ENCODE measurements at places on chromosomes 3 and 15.

- DNase-seq: no peak
These were observed 23.0 kb downstream of the PAQR9 start for GRCh38 chr3:142940472-142940871.

- no peak for DNase-seq
These were observed 2.9 kb downstream of the TMOD2 start for GRCh38 chr15:51754267-51754666.

GRCh38 chr3:42179110-42179725, 86.8 kb downstream of the CCK start:
- peak; percentile 92 for DNase-seq

GRCh38 chr3:120683671-120684301, 1.7 kb upstream of the HGD start:
- DNase-seq: no peak

DNA sequence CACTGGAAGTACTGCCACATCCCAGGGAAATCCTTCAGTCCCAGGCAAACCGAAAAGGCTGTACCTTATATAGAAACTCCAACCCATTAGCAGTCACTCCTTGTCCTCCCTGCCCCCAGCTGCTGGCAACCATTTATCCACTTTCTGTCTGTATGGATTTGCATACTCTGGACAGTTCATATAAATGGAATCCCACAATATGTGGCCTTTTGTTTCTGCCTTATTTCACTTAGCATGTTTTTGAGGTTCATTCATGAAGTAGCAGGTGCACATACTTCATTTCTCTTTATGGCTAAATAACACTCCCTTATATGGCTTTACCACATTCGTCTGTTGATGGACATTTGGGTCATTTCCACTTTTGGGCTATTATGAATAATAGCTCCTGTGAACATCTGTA, 51.6 kb upstream of the CMTM8 start:
- DNase-seq: no peak

DNA sequence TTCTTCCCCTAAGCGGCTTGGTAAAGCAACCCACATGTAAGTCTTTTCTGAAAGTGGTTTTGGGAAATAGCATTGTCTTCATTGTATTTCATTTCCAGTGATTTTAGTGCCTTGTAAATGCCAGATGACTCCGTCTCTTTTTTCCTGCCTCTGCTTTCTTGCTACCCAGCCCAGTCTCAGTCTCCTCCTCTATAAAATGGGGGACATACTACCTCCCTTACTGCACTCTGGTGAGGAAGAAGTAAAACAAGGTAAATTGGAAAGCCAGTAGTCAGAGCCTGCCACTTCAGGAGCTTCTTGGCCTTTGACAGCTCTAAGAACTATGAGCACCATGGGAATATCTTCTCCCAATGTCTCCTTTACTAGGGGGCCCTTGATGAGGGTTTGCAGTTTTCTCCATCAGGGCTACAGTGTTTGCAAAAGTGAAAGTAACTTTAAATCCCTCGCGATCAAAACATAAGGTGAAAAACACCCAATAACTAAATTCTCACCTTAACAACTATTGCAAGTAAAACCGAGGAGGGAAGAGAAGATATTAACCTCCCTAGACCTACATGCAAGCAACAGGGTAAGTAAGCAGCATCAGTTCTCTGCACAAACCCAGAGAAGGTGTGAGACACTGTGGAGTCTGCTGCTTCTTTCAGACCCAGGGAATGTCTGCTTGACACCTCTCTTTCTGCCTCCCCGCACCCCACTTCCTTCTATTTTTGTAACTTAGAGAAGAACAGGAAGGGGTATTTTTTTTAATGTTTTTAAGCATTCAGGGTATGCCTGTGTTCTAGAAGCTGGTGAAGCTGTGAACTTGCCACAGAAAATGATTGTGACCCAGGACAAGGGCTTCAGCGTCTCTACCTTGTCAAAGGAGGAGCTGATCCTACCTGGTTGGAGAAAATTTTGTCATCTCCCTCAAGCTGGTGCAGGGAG, 159.1 kb upstream of the EOMES start:
- no peak for DNase-seq

DNA sequence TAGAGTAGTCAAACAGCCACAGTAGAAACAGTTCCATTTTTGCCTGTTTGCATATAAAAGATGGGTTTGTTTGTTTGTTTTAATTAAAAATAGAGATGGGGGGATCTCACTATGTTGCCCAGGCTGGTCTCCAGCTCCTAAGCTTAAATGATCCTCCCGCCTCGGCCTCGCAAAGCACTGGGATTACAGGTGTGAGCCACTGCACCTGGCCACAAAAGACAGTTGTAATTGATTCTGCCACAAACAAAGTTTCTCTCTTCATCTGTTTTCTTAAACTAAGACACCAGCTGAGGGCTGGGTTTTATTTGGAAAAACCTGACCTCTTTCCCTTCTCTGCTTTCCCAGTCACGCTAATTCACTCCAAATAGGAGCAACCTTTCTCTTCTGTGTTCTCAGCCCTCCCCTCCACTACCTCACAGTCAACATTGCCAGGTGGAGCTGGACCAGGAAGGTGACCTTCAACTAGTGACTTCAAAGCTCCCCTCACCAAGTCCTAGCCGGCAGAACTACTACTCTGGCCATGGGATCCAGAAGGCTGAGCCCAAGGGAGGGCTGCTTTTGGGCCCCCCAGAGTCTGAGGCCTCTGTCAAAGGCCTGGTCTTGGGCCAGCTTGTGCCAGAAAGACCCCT, 1.5 kb upstream of the IDH2 start:
- DNase-seq: peak; percentile 72

Measured in osteoblast (primary cell).